Activated T-helper 1 cell treated with anti-CD3 and anti-CD28 coated beads, Interleukin-2, amount 50 U/mL, for 16 hours (primary cell): ENCODE measurements at places on chromosomes 11 and 22.

DNA sequence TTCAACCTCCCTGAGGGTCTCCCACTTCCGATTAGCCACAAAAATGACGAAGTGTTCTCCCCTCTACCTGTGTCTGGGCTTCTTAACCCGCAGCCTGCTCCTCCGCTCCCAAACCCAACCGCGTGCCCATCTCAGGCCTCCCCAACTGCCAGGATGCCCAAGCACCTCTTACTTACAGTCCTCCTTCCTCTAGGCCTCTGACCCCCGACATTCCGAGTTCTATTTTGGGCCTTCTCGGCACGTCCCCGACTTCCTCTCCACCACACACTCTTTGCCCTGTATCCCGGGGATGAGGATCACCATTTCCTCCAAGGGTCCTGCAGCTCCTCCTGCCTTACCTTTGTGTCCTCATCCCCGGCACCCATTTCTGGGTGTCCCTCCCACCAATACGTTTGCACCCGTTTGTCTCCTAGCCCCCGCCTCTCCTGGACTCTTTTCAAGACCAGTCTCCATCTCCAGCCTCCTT is 388 bp upstream of the MUS81 start:
- DNase-seq, result no peak

DNA sequence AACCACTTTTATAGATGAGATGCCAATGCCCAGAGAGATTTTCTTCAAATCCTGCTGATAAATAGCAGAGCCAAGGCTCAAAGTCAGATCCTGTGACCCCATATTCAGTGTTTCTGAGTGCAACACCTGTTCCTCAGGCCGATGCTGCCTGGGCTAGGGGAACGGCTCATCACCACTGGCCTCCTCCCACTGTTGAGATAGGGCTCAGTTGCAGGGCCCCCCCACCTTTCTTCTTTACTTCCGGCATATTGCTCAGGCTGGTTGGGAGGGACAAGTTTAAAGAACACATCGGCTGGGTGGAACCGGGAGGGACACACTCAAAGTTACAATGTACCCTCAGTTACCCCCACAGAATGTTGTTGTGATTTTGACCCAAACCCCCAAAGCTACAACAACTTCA is 88.3 kb upstream of the CRTAM start:
- no peak for DNase-seq

DNA sequence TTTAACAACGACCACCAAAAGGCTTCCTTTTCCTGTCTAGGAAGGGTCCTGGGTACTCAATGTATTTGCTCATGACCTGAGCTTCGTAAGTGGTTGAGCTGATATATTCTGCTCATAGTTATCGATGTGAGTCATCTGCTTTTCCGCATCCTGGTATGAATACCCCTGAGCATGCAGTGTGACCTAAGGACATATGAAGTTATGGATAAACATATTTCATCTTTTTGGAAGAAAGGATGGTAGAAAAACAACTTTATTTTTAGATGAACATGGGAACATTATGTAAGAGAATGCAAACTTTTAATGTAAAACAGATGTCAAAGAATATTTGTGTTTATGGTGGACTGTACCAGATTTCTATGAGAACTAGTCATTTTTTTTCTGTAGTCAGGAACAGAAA is 28.4 kb downstream of the TRPC6 start:
- DNase-seq, result no peak

- peak; percentile 9 for DNase-seq
Observed at GRCh38 chr11:95790933-95791708, 823 bp downstream of the CEP57 start.

- DNase-seq, result no peak
Observed at GRCh38 chr11:86931548-86932258, 23.5 kb downstream of the FZD4 start.

DNA sequence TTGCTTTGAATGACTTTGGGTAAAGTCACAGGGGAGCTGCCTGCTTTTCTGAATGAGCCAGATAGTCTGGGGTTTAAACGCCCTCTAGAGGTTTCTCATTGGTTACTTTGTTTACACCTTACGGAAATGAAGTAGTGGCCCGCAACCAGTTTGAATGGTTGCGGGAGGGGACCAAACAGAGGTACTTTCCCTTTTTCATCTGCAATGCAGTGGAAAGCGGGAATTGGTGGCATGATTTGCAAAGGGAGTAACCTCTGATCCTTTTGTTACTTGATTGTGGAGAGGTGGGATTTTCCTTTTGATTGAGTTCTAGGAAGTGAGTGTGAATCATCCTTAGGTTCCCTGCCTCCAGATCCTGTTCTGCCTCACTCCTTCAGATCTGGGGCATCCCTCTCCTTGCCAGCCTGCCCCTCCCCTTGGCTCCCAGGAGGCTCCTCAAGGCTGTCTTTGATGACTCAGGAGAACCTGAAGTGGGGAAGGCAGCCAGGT is 15.9 kb upstream of the GLYATL1 start:
- no peak for DNase-seq

- no peak for DNase-seq
Observed at GRCh38 chr11:77471558-77472193, 2.2 kb downstream of the PAK1 start.

- DNase-seq, result no peak
Observed at GRCh38 chr22:24516301-24516737, 21.2 kb downstream of the UPB1 start.

DNA sequence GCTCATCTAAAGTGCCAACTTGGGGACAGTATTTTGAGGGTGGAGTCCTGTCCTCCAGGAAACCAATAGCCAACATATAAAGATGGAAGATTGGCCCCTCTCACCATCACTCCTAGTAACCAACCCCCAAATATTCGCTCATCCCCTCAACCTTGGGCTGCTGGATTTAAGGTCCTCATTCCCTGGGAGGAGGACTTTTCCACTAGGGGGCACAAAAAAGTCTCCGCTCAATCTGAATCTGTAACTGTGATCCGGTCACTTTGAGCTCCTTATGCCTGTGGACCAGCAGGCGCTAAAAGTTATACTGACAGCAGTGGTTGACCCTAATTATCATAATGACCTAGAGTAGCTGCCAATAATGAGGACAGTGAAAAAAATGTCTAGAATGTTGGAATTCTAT is 20.5 kb upstream of the CLPB start:
- no peak for DNase-seq

DNA sequence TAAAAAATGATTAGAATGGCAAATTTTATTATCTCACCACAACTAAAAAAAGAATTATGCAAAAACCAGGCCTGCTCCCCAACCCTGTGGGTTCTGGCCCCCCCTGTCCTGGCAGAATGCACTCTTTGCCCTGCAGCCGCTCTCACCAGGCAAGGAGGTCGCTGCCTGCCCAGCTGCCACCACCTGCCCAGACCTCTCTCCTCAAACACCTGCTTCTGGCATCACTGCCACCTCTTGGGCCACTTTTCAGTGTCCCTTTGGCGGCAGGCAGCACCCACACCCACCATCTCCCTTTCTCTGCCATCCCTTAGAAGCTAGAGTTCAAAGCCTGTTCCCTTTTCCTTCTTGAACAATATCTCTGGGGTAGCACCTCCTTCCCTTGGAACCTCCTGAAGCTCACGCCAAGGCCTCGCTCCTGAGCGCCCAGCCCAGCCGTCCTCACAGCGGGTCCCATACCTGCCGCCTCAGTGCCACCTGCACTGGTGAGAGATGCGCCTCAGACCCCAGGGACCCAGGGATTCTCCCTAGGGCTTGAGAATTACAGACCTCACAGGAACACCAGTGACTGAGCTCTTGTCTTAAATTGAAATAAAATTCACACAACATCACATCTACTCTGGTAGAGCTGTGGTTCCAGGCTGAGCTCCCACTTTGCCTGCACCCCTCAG is 44.6 kb downstream of the SGSM3 start:
- DNase-seq, result no peak

- DNase-seq, result no peak
Observed at GRCh38 chr11:115766561-115766960, 262.3 kb upstream of the CADM1 start.

DNA sequence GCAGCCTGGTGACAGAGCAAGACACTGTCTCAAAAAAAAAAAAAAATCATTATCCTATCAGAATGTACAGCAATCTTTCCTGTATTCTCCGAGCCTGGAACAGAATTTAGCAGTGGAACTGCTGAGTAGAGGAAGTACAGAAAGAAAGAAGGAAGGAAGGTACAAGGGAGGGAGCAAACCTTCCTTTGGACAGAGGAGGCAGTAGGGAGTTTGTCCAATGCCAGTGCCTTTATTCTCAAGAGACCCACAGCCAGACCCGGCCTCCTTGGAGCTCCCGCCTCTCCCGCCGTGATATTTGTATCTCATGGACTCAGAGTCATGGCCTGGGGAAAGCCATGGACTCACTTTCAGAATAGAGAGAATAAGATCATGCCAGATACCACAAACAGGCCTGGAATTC is 37.7 kb upstream of the LRRC55 start:
- no peak for DNase-seq

DNA sequence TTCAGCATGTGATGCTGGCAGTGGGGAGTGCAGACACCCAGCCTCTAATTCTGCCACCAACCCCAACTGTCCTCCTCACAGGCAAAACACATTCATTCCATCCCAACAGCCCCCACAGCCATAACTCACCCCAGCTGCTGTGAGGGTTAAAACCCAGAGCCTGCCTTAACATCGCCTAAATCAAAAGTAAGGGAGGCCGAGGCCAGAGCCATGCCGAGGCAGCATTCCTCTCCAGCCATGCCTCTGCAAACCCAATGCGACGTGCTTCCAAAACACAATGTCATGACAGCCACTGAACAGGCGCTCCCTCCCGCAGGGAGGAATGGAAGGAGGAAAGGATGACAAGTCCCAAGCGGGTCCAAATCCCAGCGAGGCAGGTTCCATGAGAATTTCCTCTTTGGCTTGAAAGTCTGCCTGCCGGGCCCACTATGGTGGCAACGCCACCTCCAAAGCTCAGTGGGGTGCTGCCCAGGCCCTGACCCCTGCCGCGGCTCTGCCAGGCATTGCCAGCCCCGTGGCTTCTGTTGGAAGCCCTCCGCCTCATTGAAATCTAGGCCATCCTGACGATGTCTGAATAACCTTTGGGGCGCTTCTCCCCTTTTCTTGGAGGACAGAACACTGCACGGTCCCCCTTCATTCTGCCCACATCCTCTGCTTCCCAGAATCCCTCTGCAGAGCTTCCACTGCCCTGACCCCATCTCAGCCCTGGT is 472.3 kb downstream of the BRD1 start:
- no peak for DNase-seq

DNA sequence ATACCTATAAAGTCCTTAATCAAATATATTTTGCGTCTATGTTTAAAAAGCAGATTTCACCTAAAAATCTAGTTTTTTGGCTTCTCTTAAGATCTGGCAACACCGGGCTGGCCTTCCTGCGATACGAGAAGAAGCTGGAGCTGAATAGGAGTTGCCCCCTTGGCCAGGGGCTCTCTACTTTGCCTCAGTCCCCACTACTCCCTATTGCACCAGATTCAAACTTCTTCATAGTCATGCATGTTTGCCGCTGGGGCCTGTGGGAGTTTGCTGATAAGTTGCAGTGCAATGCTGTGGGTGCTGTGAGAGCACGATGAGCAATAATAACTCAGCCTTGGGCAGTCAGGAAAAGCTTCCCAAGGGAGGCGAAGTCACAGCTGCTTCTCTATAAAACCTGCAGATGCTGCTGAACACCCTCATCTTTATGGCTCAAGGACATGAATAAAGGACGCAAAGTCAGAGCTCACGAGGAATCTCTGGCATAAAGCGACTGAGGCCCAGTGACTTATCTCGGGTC is 15.2 kb upstream of the EIF3D start:
- no peak for DNase-seq

DNA sequence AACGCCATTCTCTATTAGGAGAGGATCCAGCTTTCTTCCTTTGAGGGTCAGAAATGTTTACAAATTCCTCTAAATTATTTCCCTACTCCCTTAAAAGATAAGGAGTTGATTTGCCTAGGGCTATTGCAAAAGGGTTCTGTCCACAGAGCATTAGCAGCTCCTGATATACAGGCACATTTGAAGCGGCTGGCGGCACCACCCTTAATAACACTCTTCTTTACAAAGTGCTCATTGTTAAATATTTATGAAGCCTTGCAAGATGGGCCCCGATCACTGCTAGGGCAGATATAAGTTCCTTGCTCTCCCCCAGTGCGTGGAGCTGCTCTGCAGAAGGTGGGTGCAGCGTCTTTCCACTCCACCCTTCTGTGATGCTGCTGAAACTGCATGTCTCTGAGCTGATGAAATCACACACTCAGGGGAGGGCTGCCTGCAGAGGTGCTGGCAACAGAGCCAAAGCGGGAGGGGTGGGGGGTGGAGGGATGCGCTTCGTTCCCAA is 116.7 kb upstream of the NTM start:
- DNase-seq, result no peak

- DNase-seq, result no peak
Observed at GRCh38 chr11:59285716-59286260, 72.9 kb upstream of the OR5AN1 start.

GRCh38 chr11:109854731-109855130 is 238.5 kb upstream of the ZC3H12C start:
- DNase-seq, result no peak

DNA sequence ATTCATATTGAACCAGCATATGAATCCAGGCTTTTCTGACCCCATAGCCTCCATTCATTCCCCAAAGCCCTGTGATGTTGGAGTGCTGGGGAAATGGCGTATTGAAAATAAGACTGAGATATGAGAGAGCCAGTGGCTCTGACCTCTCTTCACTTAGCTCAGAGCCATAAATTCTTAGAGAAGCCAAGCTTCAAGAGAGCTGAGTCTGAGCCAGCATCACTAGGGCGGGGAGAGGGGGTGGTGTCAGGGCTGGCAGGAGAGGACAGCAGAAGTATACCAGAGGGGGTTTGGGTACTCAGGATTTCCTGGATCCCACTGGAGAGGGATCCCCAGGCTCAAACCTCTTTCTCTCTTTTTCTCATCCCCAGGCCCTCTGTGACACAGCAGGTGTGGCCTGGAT is 16.7 kb upstream of the MOGAT2 start:
- no peak for DNase-seq

DNA sequence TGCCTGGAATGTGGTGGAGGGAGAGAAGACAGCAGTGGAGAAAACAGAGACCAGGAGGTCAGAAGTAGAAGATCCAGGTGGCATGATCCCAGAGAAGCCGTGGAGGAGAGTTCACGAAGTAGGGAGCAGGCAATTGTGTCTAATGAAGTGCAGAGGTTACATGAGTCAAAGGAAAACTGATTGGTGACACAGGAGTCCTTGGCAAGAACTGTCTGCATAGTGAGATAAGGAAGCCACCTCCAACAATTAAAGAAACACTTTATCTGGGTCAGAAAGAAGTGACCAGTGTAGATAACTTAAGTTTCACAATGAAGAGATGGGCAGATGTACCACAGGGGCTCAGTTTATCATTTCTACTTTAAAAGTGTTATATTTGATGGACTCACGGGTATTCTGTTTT is 57.0 kb upstream of the PTH start:
- no peak for DNase-seq
